Ovary (tissue), 10 donors: ENCODE measurements at places on chromosomes 13 and 19.
A peak's percentile ranks its signal among the peaks of the same experiment; 100 is the strongest.

DNA sequence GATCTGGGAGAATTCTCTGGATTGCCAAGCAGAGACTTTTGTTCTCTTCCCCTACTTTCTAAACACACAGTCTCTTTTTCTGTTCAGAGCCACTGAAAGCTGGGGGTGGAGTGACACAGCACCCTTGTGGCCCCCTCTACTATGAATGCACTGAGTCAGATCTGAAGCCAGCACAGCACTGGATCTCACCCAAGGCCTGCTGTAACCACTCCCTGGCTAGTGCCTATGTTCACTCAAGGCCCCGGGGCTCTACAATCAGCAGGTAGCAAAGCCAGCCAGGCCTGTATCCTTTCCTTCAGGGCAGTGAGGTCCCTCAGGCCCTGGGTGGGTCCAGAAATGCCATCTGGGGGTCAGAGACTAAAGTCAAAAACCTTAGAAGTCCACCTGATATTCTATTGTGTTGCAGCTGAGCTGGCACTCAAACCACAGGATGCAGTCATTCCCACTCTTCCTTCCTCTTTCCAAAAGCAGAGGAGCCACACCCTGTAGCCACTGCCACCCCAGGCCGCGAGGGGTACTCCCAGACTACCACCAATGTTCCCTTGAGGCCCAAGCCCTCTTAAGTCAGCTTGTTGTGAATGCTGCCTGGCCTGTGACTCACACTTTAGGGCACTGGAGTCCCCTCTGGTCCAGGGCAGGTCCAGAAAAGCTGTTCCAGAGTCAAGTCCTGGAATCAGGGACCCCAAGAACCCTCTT is 110.1 kb upstream of the RXFP2 start:
- DNase-seq, result no peak

- no peak for DNase-seq
Measured at GRCh38 chr13:43333176-43333575, 309.8 kb downstream of the DNAJC15 start.

- peak; percentile 50 for DNase-seq
Measured at GRCh38 chr13:40352380-40352778, 314.1 kb downstream of the FOXO1 start.

DNA sequence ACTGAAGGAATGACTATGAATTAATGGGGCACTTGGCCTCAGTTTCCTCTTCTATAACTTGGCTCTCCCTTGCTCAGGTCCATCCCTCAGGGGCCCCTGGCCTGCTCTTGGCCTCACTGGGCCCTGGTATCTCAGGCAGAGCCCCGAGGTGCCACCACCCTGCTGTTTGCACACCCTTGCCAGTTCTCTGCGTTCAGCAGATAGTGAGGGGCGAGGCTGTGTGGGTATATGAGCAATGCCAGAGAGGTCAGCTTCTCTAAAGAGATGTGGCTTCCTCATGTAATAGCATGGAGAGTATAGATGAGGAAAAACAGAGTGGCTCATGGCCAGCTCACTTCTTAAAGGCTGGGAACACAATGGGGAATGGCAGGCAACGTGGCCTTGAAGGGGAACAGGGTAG is 76.1 kb downstream of the CYSLTR2 start:
- no peak for DNase-seq

DNA sequence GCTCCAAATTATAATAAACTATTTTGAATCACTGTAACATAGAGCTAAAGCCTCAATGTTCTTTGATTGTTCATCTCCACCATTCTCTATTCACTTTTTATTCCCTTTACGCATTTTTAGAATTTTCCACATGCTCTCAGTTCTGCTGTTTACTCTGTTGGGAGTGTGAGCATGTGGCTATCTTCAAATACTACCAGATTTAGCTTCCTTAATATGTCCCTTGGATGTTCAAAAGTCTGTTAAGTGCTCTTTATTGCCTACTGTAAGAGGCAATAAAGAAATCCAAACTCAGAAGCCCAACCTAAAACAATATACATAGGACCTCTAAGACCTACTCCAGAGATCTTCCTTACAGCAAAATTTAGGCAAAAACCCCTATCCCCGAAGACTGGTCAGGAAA is 34.5 kb downstream of the MTMR6 start:
- no peak for DNase-seq

DNA sequence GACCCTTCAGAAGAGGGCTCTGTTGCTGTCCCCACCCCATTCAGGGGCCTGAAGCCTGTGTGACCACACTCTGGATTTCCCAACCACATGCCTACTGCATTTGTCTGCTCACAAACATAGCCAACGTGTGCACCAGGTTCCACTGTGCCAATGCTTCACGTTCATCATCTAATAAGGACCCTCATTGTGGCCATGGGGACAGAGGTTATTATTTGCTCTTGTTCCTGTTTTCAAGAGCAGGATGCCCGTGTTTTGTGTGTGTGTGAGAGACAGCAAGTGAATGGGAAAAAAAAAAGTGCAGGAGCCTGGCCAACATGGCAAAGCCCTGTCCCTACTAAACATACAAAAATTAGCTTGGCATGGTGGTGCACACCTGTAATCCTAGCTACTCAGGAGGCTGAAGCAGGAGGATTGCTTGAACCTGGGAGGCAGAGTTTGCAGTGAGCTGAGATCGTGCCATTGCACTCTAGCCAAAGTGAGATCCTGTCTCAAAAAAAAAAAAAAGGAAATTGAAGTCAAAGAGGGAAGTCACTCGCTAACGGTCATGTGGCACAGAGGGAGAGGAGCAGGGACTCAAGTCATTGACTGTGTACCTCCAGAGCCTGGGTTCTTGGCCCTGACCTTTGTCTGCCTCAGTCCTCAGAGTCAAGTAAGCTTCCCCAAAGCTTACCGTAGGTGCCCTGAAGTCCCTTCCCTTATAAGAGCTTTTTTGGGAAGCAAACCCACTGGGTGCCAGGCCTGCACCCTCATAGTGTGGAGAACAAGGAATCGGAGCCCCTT is 6.9 kb downstream of the B3GNT8 start:
- DNase-seq, result no peak

DNA sequence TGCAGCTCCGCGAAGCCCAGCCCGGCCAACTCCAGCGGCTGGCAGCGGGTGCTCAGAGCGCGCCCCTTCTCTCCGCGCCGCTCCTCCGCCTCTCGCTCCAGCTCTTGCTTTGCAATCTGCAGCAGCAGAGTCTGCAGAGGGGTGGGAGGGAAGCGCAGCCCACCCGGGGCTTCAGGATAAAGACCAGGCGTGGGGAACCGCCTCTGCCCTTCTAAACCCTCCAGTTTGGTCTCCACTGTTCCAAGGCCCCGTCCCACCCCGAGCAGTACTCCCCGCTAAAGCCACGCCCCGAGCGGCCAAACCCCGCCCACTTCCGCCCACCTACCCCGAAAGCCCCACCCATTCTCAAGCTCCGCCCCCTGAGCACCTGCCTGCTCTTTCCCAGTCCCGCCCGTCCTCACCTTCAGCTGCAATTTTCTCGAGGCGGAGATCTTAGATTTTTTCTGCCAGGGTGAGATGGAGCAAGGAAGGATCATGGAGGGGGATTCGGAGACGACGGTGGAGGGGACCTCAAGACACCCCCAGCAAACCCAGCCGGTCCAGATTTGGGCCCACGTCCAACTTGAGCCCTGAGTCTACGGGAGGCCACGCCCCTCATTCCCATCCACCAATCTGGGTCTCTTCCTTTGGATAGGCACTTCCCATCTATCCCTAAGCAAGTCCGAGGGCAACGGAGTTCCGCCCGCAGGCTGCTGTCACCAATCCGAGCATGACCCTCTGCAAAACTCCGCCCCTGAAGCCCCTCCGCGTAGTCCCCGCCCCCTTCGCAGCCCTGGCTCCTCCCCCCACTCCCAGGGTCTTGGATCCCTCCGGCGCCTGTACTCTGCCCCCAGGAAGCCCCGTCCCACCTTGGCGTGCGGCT is 1.1 kb downstream of the TNNI3 start:
- no peak for DNase-seq

GRCh38 chr13:58318495-58319167 is 687.1 kb downstream of the PCDH17 start:
- no peak for DNase-seq

GRCh38 chr19:2226051-2226839 is 9.9 kb downstream of the PLEKHJ1 start:
- no peak for DNase-seq

- DNase-seq, result no peak
Measured at GRCh38 chr13:98050041-98050466, 92.8 kb upstream of the FARP1 start.

- DNase-seq, result no peak
Measured at GRCh38 chr13:107459430-107459829, 755.9 kb downstream of the LIG4 start.

DNA sequence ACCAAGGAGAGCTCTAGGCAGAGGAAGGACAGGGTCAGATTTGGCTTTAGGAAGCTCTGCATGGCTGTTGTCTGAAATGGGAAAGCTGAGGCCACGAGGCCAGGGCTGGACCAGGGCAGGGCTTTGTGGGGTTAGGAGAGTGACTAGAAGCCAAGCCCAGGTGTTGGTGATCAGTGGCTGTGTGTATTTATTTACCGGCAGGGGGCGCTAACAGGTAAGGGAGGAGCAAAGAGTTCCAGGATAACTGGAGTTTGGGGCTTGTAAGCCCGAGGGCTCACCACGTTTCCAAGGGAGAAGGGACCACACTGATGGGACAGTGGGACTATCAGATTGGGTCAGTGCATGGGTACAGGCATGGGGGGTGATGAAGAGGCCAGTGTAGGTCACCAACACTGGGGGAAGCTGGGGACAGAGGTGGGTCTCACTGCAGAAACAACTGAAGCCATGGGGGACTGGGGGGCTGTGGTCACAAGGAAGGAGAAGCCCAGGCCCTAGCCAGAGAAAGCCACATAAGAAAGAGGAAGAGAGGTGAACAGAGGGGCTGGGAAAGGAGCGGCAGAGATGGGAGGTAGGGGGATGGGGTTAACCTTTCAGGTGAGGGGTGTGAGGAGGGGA is 3.9 kb downstream of the TMEM147 start:
- DNase-seq, result peak; percentile 60

DNA sequence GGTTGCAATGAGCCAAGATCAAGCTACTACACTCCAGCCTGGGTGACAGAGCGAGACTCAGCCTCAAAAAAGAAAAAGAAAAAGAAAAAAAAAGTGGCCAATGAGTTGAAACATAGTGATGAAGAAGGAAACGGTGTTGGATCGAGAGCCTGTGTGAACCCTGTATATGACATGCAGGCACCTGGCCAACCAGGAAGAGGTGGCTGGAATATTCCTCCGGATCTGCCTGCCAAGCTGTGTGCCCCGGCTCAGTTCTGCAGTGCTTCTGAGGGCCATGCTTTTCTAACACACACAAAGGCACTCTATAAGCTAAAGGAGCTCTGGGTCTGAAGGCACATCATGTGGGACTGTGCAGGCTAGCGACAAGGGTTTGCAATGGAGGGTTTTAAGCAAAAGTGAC is 3.7 kb upstream of the ZNF444 start:
- no peak for DNase-seq

DNA sequence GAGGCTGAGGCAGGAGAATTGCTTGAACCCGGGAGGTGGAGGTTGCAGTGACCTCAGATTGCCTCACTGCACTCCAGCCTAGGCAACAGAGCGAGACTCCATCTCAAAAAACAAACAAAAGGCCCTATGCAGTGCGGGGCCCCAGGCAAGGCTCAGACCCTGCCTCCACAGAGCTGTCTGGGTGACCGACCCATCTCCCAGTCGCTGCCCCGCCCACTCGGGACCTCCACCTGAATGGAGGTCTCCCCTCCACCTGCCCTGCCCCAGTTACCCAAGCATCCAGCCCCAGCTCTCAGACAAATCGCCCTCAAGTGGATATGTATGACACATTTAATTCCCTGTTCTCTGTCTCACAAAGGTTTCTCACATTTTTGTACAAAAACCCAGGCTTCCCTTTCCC is 2.2 kb upstream of the GARIN5B start:
- no peak for DNase-seq

GRCh38 chr19:41457241-41457640 is 14.3 kb downstream of the ERICH4 start:
- no peak for DNase-seq

GRCh38 chr13:61113140-61113658 is 302.4 kb downstream of the PCDH20 start:
- DNase-seq, result no peak

- DNase-seq, result no peak
Measured at GRCh38 chr19:5424192-5424973, 30.8 kb upstream of the ZNRF4 start.

DNA sequence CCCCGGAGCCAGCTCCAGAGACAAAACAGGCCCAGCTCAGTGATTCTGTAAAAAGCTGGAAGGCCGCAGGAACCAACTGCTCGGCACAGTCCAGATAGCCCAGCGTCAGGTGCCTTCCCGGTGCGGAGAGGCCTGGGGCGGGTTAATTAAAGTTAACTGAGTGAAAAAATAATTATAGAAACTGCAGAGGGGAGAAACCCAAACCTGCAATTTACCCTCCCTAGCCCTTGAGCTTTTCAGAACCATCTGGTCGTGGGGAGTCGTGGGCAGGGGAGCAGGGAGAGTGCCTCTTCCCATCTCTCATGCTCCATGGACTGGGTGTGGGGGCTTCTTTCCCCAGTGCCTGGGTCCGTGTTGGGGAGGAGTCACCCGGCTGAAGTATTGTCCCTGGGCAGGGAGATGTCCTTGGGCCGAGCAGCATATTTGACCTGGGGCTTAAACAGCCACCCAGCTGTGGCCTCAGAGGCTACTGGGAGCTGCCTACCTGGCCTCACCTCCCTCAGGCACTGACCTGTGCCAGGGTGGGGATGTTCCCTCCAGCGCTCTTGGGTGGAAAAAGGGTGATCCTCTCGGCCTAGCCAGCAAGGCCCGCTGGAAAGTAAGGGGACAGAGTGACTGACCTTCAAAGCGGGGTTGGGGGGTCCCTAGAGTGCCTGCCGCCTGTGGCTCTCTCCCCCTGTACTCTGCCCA is 65.9 kb downstream of the CHST8 start:
- no peak for DNase-seq

DNA sequence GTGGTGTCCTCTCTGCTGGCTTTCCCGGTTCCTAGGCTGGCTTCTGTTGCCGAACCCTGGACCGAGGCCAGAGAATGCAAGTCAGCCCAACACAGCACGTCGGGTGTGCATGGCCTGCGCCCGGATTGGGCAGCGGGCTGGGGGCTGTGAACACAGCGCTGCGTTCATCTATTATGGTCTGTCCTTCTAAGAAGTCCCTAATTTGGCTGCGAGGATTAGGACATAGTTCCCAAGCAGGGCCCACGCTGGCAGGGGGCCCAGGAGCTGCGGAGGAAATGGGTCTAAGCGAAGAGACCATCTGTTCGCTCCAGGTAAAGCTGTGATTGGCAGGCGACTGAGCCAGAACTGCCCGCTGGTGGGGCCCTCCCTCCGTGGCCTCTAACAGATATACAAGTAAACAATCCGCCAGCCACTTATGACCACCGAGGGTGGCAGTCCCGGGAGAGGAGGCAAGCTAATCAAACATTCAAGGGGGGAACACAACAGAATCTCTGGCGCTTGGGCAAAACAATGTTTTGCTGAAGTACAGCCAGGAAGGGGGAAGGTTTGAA is 6.0 kb downstream of the SYCE2 start:
- DNase-seq, result peak; percentile 78

DNA sequence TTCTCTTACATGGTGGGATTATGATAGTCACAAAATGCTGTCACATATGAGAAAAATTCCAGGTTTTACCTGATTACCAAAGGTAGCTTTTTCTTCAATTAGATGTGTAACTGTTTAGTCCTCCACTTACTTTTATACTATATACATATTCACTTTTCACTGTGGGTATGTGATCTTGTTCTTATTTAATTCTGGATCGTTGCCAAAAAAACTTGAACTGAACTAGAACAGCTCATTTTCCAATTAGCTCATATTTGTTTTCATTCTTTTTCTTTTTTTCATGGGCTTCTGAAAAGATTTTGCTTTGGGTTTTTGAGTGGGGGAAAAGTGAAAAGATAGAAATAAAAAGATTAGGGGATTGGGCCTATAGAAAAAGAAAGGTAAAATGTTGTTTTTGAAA is 291.9 kb downstream of the NDFIP2 start:
- no peak for DNase-seq
